ENCODE measurements at places on chromosomes 4 and X.

DNA sequence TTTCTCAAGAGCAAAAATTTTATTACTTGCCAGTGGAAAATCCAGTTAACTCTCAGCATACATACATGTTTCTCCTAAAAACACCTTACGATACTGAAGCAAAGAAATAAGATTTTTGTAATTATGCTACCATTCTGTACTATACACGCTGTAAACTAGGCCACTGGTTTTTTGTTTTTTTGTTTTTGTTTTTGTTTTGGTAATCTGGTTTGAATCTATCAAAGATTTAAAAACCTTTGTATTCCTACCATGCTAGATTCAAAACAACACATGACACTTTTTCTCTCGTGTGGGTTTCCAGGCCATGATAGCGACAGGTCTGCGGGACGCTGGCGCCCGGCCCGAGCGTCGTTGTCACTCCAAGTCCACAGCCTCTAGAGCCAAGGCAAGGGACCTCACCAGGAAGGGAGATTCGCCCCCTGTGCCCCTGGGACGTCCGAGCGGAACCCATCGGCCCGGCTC is 723 bp downstream of the TMEM192 start:
- DNase-seq, result no peak

- no peak for DNase-seq
Observed at GRCh38 chrX:118623062-118623461, 104.3 kb upstream of the IL13RA1 start.

GRCh38 chrX:19256986-19257385 is 86.7 kb upstream of the PDHA1 start:
- DNase-seq, result no peak

GRCh38 chr4:181688432-181688831 is 554.8 kb upstream of the TENM3 start:
- DNase-seq, result no peak

GRCh38 chr4:89295415-89295927 is 12.1 kb downstream of the GPRIN3 start:
- DNase-seq, result no peak

- DNase-seq, result no peak
Observed at GRCh38 chrX:40434443-40434842, 146.3 kb upstream of the ATP6AP2 start.

GRCh38 chrX:48896611-48897011 is 957 bp downstream of the TIMM17B start:
- no peak for DNase-seq

GRCh38 chrX:118720058-118720707 is 7.2 kb upstream of the IL13RA1 start:
- DNase-seq, result no peak

GRCh38 chr4:148248824-148249223 is 193.4 kb downstream of the NR3C2 start:
- DNase-seq, result no peak

DNA sequence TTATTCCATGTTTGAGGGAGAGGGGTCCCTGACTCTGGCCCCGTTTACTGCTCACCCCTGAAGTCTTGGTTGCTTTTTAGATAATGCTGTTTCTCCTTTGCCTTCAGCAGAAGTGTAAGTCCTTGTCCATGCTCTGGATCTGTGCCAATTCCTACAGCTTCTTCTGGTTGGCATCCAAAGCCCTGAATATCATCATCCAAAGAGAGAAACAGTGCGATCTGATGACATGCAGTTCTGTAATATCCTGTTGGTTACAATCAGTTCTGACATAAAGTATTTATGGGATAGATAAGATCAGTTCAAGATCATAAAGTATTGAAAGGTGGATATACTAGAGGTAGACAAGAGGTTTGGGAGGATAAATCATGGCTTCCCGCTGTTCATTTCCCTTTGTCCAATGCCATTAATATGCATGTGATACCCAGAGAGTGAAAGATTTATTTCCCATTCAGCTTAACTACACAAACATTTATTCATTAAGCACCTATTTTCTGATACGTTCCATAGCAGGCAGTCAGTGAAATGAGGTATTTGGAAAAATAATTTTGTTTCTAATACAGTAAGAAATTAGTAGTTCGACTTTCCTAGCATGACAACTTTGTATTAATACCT is 53.2 kb upstream of the TMEM150C start:
- no peak for DNase-seq

DNA sequence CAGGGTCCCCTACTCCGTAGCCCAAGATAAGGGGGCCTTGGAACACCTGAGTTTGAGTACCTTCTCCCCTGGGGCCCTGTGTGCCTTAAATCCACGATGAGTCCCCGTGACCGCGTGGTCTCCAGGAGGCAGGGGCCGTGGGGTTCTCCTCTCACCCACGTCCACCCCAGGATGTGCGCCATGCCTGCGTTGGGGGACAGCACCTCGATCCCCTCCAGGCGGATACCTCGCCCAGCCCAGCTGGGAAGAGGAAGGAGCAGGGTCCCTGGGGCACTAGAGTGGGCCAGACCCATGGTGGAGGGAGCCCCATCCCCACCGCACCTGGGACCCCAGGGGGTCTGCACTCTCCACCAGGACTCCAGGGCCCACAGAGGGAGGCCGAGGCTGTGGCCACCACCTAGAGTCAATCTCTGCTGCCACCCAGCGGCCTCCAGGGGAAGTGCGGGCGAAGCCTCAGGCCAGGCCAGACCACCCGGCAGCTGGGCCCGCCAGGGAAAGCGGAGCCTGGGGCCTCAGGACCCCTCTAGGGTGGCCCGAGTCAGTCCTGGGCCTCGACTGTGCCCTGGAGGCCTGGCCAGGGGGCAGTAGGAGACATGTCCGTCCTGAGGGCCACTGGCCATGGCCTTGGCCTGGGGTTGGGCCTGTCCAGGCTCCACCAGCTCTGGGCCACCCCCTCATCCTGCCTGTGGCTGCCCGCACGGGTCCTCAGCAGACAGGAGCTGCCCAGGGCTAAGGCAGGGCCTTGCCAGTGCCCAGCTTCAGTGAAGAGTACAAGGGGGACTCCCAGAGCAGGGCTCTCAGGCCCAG is 55.0 kb downstream of the FAM53A start:
- DNase-seq, result peak; percentile 48

DNA sequence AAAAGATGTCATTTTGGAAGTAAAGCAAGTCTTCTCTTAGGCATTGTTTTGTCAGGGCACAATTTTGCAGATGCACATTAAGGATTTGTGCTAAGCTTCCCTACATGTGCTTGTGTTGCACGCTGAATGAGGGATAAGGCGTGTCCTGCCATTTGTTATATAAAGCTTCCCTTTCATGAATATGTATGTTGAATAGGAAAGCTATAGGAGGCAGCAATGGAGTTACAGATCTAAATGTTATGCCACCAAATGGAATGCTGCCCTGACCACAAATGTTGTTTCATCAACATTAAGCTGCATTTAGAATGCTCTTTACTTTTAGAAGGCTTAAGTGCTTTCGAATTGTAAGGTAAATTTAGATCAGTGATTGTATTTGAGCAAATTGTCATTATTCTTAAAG is 20.9 kb downstream of the SGMS2 start:
- no peak for DNase-seq

DNA sequence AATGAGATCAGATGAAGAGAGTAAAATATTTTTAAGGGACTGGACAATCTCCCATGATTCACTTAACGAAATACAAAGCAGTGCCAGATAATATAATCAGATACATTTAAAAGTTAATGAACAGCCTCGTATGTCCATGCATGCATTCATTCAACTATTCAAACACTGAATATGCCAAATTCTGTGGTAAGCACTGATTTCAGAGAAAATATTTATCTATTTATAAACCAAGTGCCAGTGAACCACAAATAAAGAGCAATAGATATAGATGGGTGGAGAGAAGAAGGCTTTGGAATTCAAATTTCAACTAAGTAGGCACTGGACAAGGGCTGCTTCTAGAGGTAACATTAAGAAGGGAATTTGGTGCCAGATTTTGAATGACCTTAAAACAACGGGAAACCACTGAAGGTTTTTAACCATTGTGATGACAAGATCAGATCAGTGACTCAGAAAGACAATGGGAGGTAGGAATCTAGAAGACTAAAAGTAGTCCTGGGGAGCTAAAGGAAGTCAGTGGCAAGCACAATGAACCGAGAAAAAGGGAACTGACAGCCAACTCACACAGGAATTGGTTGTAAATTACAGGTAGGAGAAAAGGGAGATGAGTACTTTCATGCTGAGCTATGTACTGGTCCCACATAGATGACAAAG is 14.2 kb downstream of the ELOVL6 start:
- no peak for DNase-seq

GRCh38 chr4:107255596-107255995 is 219.5 kb upstream of the DKK2 start:
- no peak for DNase-seq

DNA sequence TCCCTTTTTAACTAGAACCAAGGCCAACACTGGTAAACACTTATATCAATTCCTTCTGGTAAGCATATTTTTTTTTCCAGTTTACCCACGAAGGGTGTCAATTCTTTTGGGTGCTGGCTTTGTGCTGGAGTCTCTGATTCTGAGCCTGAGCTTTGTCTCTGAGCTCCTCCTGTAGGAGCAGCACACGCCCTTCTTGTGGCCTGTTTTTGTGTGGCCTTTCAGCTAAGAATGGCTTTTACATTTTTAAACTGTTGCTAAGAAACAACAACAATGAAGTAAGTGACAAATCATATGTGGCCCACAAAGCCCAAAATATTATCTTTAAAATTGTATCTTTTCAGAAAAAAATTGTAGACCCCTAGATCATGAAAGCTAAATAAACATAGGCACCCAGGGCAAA is 98.0 kb upstream of the TBC1D9 start:
- no peak for DNase-seq

- no peak for DNase-seq
Observed at GRCh38 chrX:18252644-18253359, 32.1 kb upstream of the BEND2 start.

DNA sequence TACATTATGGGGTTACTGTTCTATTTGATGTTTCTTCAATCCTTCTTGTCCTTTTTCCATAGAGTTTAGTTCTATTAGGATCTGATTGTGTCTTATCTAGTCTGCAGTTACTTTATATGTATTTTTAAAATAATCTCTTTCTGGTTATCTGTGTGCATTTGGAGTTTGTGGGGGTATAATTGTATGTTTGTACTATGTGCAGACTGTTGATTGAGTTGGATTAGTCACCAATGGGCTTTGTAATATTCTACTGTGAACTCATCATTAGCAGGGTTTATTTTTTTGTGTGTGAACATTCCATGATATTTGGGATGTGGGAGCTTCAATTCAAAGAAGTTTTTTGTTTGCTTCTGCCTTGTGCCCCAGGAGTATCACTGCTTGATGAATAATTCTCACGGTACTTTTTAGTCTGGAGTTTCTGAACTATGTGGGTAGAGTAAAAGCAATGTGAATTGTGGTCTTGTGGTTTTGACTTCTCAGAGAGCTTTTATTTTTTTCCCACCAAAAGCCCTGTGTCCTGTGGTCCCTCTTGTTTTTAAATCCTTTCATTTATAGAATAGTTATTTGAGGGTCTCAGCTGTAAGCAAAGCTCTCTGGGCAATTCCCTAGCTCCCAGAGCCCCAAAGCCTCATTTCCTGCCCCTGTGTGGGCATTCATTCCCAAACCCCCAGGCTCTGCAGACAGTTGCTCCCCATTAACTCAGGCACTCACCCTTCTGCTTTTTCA is 127.8 kb downstream of the PHKA2 start:
- DNase-seq, result no peak

- no peak for DNase-seq
Observed at GRCh38 chr4:67608027-67608426, 49.5 kb downstream of the STAP1 start.

GRCh38 chr4:147960971-147961370 is 229.1 kb downstream of the ARHGAP10 start:
- DNase-seq, result no peak

GRCh38 chrX:107673431-107673830 is 45.1 kb downstream of the PRPS1 start:
- DNase-seq, result no peak

- no peak for DNase-seq
Observed at GRCh38 chrX:11386001-11386523, 92.8 kb downstream of the AMELX start.

GRCh38 chr4:52588771-52589591 is 70.1 kb downstream of the USP46 start:
- DNase-seq, result peak; percentile 4

- no peak for DNase-seq
Observed at GRCh38 chrX:103586314-103586646, 965 bp downstream of the TCEAL4 start.

DNA sequence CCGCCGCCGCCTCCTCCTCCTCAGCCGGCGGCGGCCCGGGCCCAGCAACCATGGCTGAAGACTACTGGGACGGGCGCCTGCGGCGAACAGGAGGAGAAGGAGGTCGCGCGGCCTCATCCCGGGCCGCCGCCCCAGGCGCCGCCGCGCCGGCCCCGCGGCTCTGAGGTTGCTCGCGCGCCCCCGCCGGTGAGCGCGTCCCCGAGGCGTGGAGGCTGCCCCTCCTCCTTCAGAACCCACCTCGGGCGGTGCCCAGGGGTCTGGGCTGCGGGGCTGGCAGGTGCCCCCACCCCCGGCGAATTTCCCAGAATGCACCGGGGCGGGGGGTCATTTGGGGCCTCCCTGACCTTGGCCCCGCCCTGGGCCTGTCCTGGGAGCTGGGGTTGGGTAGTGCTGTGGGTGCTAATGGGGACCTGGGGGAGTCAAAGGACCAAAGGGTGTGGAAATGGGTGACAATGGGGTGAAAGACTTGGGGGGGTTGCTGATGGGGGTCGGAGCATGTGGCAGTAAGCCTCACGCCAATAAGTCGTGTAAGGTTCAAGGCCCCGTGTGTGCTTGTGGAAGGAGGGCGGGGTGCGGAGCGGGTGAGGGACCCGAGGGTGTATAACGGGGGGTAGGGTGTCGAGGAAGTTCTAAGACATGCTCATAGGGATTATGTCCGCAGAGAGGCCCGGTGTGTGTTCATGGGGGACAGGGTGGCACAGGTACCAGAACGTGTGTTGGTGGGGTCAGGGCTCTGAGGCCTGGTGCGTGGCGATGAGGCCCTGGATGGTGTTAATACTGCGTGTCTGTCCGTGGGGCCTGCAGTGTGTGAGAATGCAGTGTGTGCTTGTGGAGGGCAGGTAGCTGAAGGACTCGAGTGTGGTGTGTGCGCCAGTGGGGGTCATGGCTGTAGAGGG is 687 bp downstream of the CDK16 start:
- no peak for DNase-seq

GRCh38 chr4:52982255-52982945 is 120.3 kb downstream of the RASL11B start:
- no peak for DNase-seq

DNA sequence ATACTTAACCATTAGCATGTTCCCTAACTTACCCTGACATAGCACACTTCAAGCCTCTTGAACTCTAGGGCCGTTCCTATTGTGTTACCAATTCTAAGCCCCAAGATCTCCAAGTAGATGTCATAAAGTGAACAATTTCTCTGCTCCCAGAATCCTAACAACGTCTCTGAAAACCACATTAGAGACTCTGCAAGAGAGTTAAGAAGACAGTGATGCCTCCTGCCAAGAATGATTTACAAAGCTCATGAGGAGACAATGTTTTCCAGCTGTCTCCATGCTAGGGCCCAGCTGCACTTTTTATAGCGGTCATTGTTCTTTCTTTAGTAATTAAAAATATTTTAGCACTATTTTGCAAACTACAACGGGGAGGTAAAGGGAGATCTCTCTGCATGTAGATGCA is 358.4 kb downstream of the PPP3CA start:
- DNase-seq, result no peak

GRCh38 chr4:13706716-13707115 is 79.2 kb upstream of the BOD1L1 start:
- no peak for DNase-seq
